Stimulated activated CD8-positive, alpha-beta memory T cell treated with anti-CD3 and anti-CD28 coated beads, Interleukin-12 subunit alpha, Interleukin-12 subunit beta, amount 100 ng/mL, for 1 hour (primary cell): ENCODE measurements at places on chromosomes 2 and 18.

DNA sequence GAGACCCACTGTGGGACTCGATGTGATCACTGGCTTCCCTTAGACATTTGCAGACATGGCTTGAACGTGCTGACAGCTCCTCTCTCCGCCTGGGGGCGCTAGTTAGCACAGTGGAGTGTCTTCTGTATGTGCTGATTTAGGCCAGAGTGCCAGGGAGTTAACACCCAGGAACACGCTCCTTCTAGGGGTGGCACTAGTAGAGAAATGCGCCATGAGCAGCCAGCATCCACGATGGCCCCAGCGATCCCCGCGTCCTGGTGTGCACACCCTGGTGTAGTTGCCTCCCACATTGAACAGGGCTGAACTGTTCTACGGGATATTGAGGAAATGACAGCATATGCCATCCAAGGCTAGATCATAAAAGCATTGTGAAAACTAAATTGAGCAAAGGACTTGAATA, 11.4 kb upstream of the NMUR1 start:
- DNase-seq: no peak

DNA sequence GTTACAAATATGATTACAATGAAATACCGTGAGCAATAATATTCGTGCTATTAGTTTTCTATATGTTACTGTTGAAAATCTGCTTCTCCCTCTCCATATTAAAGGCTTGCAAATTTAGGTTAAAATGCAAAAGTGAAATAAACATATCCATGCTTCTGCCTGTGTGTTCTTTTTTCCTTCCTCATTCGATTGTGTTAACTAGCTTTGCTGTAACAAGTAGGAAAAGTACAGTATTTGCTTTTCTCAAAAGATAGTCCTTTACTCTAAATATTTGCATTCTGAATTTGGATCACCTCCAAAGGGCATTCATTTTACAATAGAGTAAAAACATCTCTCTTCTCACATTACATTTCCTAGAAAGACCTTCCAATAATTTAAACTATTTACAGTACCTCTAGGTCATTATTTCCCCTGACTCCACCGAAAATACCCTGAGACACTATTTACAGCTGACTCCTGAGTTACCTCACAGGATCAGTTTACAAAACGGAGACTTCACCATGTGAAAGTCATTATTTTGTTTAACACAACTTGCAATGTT, 835.0 kb upstream of the FANCL start:
- no peak for DNase-seq

GRCh38 chr18:13289481-13290205, 71.1 kb downstream of the LDLRAD4 start:
- no peak for DNase-seq

GRCh38 chr18:48698707-48699106, 159.9 kb downstream of the CTIF start:
- DNase-seq: no peak

DNA sequence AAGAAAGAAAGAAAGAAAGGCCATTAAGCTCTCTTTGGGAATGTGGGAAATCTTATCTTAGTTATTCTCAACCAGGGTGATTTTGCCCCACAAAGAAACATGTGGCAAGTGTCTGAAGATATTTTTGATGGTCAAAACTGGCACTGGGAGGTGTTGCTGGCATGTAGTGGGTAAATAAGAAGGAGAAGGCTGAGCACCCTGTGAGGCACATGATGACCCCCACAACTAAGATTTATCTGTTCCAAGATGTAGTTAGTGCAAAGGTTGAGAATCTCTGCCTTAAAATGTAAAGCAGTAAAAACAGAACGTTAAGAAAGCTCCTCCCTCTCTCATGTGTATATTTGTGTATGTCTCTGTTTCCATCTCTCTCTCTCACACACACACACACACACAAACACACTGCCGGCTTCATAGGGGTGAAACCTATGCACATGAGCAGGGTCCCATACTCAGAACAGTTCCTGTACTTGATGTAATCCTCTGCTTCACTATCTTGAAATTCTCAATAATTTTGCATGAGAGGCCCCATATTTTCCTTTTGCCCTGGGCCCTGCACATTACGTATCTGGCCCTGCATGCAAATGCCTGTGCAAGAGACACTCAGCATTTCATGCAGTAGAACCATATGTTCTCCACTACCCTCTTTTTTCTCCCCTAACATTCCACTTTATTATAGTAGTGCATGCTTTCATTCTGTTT, 94.3 kb downstream of the MREG start:
- no peak for DNase-seq

DNA sequence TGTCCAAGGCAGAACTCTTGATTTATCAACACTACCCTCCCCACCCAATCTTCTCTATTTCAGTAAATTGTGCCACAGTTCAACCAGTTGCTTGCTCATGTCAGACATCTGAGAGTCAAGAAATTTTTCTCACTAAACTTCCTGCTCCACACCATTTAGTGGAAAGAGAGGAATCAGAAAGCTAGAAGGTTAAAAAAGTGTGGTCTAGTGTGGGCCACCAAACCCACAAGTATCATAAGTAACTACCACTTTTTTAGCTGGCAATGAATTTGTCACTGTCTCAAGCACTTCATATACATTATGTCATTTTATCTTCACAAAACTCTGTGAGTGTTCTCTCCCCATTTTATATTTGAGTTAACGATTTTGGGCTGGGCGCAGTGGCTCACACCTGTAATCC, 16.6 kb upstream of the MSTN start:
- DNase-seq: no peak

- no peak for DNase-seq
These were observed 23.7 kb downstream of the METTL4 start for GRCh38 chr18:2547477-2548087.

DNA sequence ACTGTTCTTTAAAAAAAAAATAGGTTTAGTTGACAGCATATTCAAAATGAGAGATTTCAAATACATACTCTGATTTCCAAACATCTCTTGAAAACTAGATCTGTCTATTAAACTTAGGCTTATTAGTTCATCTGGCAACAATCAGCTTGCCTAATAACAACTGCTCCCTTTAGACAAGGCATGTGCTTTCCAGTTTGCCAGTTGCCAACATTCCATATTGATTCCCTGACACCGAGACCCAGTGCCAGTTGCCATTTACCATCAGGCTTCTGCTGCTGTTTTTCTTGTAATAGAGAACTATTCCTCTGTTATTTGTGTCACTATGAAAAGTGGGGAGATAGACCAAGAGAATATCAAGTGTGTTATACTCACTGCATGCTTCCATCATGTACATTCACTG, 256.0 kb downstream of the C1D start:
- DNase-seq: no peak

DNA sequence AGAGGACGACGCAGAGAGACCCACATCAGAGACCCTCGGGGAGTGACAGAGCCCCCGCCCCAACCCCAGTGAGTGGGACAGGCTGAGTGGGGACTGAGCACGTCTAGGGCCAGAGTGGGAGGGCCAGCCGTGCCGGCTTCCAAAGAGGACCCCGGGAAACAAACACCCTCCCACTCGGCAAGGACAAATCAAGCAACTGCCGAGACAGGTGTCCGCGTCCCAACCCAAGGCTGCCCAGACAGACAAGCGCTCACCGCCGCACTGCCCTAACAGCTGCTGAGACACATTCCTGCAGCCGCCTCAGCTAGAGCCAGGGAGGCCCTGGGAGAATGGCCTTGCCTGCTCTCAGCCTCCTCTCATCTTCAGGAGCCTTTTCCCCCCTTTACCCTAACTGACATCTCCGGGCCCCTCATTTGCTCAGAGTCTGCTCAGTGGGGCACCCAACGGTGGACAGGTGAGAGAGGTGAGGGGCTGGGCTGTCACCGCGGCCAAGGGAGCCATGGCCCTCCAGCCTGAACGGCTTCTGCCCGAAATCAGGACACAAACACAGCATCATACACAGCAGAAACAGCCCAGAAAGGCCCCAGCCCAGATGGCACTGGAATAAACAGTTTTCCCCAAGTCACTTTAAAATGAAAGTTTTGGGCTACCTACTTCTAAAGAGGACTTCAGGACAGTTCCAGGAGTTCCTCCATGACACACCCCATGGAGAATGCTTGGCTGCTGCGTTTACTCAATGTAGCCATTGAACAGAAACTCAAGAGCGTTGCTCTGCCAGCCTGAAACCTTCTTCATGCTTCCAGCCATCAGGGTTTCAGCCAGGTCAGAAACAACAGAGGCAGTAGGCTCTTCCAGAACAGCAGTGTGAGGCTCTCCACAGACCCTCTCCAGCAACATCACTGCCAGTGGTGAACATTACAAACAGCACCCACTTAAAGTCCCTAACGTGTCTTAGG, 23.6 kb downstream of the SLC66A2 start:
- no peak for DNase-seq

- DNase-seq: no peak
These were observed 725 bp downstream of the FIGN start for GRCh38 chr2:163734881-163735684.

DNA sequence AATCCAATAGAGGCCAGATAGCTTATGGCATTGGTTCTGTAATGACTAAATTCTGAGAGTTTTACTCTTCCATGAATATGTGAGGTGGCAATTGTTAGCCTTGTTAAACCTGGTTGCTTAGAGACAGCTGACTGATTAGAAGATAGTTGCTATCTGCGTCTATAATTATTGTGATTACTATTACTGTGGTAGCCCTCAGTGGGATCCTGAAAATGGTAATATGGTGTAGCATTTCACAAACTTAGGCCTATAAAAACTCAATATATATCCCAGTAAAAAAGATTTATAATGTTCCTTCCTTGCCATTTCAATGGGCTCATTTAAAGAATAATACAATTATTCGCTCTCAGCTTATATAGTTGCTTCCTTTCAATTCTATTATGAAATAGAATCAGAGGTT, 405.8 kb upstream of the CDH2 start:
- DNase-seq: no peak

DNA sequence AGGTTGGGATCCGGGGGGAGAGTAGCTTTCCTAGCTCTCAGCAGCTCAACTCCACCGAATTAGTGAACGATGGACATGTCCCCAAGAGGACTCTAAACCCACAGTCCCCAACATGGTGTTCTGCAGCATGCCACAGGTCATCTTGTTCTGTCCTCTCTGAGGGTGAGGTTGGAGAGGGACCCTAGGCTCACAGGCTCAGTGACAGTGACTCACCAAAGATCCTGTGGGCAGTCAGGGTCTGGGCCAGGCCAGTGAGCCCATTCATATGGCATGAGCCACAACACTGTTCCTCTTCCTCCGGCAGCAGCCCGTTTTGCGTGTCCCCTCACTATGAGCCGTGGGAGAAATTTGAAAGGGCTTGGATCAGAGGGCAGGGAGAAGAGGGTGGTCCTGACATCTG, 2.8 kb upstream of the SLC20A1 start:
- no peak for DNase-seq

GRCh38 chr2:224357098-224357901, 44.6 kb downstream of the FAM124B start:
- DNase-seq: peak; percentile 27

- DNase-seq: no peak
These were observed 204.6 kb downstream of the RND3 start for GRCh38 chr2:150282771-150283371.

- no peak for DNase-seq
These were observed 550 bp upstream of the SFXN5 start for GRCh38 chr2:73072129-73072395.

GRCh38 chr2:32882816-32883810, 63.6 kb upstream of the LTBP1 start:
- no peak for DNase-seq

DNA sequence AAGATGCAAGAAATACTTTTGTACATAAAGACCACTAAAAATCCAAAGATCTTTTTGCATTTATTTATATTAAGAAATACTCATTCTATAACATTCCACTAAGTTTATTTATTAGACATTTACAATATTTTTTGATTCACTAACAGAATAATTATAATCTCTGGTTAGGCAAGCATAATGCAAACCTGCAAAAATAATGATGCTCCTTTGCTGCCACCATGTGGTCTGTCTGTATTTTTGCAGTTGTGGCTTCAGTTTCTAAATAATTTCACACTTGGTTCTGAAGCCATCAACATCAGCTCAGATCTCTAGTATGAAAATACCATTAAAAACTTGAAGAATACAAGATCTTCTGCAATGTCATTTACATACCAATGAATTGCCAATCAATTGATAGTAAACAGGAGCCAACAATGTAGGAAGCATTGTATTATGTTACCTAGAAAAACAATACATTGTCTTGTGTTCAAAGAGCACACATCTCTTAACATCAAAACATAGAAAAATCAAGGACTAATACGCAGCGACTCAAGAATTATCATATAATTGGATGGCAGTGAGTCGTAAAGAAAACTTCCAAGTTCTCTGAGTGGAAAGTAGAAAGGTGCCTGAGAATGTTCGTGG, 28.8 kb upstream of the WDR75 start:
- peak; percentile 32 for DNase-seq

DNA sequence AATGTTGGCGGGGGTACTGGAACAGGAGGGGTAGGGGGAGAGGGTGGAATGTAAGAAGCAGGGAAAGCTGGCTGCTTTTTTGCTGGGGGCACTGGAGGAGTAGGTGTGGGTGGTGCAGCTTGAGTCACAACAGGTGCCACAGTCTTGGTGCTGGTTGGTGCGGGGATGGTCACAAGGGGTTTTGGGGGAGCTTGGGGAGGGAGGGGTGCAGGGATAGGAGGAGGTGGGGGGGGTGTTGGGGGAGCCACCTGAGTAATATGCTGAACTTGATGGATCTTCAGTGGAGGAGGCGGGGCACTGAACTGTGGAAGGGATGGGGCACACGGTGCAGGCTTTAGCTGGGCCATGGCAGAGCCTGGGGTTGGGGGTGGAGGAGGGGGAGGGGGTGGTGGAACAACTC, 94.4 kb downstream of the RAPH1 start:
- no peak for DNase-seq

- no peak for DNase-seq
These were observed 233.6 kb upstream of the RASGRP3 start for GRCh38 chr2:33242845-33243244.

DNA sequence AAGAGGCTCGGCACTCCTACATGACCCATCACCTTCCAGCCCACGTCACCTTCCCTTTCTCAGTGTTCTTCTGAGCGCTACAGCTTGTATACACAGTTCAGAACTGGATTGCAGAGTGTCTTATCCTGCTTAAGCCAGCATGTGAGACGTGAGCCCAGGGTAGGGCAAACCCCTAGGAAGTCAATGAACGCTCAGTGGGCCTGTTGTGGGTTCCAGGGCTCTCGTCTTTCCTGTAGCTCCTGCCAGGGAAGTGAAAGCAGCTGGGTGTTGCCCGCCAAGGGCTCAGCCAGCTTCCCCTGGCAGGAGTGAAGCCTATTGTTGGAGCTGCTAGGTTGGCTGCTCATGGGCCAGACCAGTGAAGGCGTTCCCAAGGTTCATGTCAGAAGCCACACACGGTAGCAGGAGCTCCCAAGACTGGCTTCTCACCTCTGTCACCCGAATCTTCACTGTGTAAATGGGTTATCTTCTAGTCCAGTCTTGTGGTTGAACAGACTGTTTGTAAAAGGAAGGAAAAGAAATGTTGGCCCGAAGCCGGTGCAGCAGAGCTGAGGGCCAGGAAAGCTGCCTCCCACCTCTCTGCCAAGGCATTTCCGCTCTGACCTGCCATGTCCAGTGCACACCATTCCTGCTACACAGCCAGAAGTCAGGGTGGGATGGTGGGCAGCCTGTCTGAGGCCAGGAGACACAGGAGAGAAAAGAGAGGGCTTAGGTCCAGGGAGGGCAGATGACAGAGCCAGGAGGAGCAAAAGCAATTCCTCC, 69.6 kb upstream of the RMDN2 start:
- no peak for DNase-seq

- DNase-seq: no peak
These were observed 45.8 kb upstream of the OTOS start for GRCh38 chr2:240186191-240186725.
